Glomerular endothelial cell (primary cell): ENCODE measurements at places on chromosomes 1 and 21.

DNA sequence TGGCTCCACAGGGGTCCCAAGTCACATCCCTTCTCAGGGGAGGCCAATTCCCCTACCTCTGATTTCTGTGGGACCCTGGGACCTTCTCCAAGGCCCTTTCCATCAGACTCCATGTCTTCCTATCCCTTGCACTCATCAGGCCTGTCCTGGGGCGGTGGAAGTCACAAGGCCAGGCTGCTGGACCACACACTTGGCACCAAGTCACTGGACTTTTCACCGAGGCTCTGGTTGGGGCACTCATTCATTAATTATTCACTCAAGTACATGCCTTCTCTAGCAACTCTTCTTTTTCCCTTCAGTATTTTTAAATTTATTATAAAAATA, 11.2 kb upstream of the FOXO6 start:
- no peak for DNase-seq

DNA sequence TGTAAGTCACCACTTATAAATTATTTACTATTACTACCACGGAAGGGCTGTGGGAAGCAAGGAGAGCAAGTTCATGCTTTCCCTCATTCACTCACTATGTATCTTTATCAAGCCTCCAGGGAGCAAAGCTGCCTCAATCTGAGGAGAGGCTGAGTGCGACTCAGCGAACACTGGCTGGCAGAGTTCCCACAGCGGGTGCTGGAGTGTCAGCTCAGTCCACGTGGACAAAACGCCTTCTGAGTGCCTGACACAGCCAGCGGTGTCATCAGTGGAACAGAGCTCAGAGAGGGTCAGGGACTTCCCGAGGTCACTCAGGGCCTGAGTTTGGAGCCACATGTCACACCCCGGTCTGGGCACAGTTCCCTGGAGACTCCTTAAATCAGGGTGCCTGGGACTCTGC, 16.9 kb downstream of the MATN1 start:
- no peak for DNase-seq

- DNase-seq, result no peak
These were observed 2.0 kb downstream of the RPRD2 start for GRCh38 chr1:150365941-150366340.

- DNase-seq, result no peak
These were observed 1.7 kb downstream of the HES4 start for GRCh38 chr1:997993-998744.

DNA sequence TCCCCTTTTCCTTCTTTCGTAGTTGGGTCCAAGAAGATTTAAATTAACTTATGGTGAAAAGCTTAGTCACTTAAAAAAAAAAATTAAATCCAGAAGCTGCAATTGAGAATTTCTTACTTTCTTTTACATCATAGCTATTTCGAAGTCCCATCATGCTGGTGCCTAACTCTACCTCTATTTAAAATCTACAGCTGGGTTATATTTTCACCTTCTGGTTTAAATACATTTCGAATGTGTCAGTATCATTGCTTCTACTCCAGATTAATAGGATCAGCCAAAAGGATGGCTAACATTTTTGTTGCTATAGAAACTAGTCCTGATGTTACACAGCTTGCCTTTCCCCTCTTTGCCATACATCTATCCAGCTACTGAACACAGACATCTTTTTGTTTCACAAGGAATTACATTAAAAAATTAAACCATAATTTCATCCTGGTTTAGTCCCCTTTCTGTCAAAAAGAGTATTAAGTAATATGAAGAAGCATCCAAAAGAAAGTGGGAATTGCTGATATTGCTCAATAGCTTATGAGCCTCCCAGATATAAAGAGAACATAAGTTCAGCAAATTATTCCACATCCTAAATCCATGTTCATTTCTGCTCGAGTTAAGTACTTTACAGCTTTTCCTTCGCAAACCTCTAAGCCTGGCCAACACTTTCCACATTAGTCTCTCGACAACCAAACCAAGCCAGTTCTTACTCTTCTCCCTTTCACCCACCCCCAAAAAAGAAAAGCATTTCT, 396.7 kb upstream of the DAB1 start:
- DNase-seq, result no peak

DNA sequence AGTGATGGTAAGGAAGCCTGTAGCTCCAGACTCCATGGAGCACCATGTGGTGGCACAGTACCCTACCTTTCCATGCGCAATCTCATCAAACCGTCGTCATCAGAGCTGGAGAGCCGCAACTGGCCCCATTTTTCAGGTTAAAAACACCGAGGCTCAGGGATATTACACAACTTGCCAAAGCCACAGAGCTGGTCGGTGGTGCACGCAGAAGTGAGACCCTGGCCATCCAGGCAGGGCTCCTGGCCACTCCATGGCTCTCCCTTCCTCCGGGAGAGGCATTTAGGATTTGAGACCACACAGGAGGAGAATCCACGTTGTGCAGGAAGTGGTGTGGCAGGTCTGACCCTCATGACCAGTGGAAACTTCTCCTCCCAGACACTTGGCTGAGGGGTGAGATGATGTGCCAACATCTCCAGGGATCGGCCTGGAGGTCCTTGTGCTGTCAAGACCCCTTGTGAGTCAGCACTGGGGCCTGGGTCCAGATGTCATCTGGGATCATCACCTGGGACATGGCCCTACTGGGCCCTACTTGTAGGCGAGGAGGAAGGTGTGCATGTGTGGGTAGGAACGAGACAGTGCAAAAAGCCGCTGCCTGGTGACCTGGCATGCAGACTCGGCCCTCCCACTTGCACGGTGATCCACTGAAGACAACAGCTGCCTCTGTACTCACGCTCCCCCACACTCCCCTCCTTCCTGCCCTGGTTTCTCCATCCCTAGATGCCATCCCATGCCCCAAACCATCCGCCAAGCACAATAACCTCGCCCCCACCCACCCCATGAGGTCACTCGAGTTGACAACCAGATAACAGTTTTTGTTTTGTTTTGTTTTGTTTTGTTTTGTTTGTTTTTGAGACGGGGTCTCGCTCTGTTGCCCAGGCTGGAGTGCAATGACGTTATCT, 10.4 kb downstream of the TFF3 start:
- DNase-seq, result no peak

GRCh38 chr1:4769516-4770280, 115.3 kb downstream of the AJAP1 start:
- no peak for DNase-seq

- no peak for DNase-seq
These were observed 308.5 kb downstream of the MRPL39 start for GRCh38 chr21:25298512-25299491.

- DNase-seq, result no peak
These were observed 186.4 kb upstream of the PTGFR start for GRCh38 chr1:78304341-78304740.

GRCh38 chr1:227767401-227768124, 32.3 kb downstream of the SNAP47 start:
- DNase-seq, result no peak

DNA sequence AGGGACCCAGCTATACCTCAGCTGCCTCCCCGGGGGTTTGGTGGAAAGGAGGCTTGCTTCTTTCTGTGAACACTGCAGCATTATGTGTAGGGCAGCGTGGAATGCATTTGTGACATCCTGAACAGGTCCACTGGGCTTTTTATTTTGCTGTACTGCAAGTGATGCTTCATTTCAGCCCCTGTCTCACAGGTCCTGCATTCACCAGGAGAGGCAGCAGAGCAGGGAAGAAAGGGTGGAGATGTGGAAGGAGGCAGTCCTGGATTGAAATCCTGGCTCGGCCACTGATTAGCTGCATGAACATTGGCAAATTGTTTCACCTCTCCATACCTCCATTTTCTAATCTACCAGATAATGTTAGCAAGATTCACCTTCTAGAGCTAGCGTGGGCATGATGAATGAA, 77.9 kb upstream of the ZBTB18 start:
- no peak for DNase-seq

DNA sequence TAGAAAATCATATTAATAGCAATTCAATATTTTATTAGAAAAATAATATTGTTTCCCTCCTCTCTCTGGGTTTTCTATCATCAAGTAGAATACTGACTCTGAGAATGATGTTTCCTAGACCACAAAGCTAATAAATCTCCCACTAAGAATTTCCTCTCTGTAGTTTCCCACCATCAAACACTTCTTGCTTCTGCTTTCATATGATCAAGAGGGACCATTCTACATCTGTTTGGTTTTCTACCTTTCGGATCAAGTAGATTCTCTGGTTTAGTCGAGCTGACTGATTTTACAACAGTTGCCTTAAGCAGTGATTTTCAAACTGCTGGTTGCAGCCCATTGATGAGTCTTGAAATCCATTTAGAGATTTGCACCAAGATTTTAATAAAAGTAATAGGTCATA, 240.2 kb upstream of the PTBP2 start:
- no peak for DNase-seq

GRCh38 chr1:56227886-56228285, 351.5 kb downstream of the PLPP3 start:
- no peak for DNase-seq

DNA sequence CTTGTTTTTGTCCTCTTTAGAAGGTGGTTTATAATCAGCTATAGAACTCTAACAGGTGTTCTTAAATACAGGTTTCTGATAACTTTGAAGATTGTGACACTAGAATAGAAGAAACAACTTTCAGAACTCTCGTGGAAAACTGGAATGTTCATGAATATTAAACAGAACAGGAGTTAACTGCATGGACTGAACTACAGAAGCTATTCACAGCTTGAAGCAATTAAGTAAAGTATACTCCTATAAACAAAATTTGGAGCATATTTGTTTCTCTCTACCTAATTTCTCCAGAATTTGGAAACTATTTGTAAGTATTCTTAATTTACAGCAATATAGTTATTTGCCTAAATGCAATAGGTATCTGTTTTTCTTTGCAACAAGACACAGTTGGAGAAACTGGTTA, 824.8 kb downstream of the ADGRL2 start:
- DNase-seq, result no peak

GRCh38 chr1:244626709-244627108, 26.2 kb upstream of the DESI2 start:
- no peak for DNase-seq

DNA sequence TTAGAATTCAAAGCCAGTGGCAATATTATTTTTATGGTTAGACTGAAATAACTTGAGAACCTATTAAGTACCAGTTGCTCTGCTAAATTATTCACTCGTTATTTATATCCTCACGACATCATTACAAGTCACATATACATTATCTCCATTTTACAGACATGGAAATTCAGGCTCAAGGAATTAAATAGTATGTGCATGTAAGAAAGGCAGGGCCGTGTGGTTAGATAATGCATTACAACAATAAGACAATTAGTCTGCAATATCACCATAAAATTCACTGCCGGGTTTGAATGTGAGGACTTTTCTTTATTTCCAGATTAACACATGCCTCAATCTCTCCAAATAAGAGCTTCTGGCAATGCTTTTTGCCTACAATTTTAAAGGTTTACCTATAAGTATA, 523.4 kb downstream of the PTBP2 start:
- no peak for DNase-seq

GRCh38 chr1:9048551-9048950, 20.9 kb downstream of the SLC2A5 start:
- no peak for DNase-seq

DNA sequence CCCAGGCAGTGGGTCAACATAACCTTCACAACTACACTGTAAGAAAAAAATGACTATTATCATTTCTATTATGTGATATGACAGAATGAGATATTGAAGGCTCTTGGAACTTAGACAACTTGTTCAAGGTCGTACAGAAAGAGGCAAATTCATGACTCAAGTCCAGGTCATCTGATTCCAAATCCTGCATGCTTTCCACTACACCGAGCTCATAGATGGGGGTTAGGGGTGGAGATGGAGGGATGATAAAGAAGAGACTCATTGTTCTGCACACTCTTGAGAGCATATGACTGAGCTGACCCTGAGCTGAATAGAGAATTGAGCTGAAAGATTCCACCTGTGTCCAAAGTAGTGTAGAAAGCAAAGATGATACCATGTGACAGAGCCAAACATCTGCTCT, 2.8 kb downstream of the FCRL6 start:
- DNase-seq, result no peak

DNA sequence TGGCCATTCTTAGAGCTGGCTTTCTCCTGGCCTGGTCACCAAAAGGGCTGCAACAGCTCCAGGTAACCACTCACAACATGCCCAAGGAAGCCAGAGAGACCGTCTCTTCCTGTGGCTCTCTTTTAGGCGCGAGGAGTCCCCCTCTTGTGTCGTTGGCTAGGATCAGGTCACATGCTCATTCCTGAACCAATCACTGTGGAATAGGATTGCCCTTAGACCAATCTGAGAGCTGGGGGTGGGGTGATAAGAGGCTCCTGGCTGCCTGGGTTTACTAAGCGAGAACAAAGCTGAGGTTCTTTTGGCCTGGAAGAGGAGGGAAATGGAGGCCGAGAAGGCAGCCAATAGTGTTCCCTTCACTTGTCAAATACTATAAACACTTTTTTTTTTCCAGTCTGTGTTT, 452.1 kb upstream of the PROX1 start:
- no peak for DNase-seq

GRCh38 chr1:56866656-56867055, 12.1 kb downstream of the C8A start:
- no peak for DNase-seq
